ENCODE measurements at places on chromosomes 7 and 10.

GRCh38 chr10:133357285-133358161, at the start of gene FUOM:
Gene FUOM (minus strand): TSS chr10:133358019. CDS start chr10:133358007, 12 bp downstream.
- peak; percentile 98 for DNase-seq

- DNase-seq, result no peak
These were observed 137.3 kb downstream of the TCF7L2 start for GRCh38 chr10:113087165-113088029.

GRCh38 chr10:458421-458851, 231.0 kb downstream of the DIP2C start:
- no peak for DNase-seq

DNA sequence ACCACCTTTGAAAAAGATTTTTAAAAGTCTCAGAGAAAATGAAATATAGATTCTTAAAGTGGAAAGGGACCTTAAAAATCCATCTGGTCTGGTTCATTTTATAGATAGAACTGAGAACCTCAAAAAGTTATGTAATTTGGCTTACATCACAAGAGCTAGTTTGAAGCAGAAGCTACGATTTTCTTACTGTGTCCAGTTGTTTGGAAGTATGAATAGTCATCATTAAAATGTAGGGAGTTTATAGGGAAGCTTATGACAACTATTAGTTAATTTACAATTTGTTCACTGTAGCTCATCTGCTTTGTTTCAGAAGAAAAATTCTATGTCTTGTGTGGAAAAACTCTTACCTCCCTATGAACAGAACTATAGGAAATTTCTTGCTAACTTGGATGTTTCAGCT, 26.9 kb downstream of the ZEB1 start:
- no peak for DNase-seq

DNA sequence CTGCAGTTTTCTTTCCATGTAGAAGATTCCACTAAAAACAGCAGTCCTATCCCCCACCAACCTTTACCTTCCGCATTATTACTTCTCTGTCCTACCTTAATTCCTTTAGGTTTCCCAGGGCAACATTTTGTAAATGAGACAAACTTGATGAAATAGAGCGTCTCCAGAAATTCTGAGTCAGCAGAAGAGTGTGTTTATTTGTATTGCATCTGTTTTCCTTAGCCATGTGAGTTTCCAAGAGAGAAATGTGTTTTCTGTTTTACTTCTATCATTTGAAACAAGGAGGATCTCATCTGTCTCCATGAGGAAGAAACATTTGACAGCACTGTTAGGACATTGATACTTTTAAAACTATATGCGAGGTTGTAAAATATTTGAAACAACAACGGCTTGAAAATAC, 244.2 kb upstream of the PLXDC2 start:
- DNase-seq, result no peak

- peak; percentile 67 for DNase-seq
These were observed 6.5 kb upstream of the DENND2A start for GRCh38 chr7:140646931-140647647.

DNA sequence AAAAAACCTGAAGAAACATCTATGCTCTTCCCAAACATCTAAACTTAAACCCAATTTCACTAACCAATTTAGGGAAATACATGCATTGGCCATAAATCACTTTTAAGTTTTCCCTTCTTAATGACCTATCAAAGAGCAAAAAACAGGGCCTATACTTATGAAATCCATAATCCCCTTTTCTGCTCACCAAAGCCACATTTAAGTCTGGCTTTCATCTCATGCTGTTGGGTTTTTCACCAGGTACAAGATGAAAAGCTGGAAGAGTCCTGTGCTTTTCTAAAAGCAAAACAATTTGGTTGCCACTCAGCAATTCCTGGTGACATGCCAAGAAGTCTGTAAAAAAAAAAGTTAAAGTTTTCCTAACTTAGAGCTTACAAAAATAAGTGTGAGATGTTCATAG, 92.6 kb downstream of the HPSE2 start:
- DNase-seq, result no peak

DNA sequence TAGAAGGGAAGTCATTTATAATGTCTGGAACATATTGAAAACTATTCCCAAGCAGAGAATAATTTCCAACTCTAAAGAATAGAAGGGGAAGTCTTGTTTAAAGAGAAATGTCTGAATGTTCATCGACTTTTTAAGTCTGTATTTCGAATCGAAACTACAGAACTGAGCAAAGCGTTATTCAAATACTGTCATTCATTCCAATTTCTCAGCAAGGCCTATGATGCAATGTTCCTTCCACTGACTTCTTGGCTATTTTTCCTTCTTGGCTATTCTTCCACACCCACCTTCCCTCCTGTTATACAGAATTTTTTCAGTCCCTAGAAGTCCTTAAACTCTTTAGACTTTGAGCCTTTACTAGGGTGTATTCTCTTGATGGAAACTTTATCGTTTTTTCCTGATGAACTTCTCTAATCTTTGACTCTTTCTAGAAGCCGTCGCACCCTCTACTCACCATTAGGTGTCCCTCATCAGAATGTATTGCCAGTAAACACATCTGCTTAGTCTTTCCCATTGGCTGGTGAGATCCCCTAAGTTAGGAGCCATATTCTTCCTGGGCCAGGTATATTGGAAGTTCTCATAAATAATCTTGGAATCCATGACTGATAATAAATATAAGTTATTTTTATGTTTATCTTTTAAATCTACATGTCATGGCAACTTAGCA, 235.7 kb upstream of the CCDC6 start:
- no peak for DNase-seq

DNA sequence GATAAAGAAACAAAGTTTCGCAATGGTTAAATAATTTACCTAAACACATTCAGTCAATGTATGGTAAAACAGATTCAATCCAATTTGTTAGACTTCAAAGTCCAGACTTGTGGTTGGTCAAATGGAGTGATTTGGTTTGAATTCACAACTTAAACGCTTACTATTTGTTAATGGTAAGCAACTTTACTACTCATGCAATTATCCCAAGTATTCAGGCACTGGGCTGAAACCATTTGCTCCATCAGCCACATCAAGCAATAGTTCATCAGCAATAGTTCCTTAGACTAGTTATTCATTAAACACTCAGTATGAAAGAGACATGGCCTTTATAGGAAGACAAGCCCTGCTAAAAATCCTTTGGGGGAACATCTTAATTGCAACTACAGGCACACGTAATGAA, 253.0 kb downstream of the AGMO start:
- no peak for DNase-seq

- DNase-seq, result no peak
These were observed 111.9 kb upstream of the RHEB start for GRCh38 chr7:151631570-151631952.

GRCh38 chr10:96556003-96556402, 30.8 kb downstream of the TM9SF3 start:
- DNase-seq, result no peak

DNA sequence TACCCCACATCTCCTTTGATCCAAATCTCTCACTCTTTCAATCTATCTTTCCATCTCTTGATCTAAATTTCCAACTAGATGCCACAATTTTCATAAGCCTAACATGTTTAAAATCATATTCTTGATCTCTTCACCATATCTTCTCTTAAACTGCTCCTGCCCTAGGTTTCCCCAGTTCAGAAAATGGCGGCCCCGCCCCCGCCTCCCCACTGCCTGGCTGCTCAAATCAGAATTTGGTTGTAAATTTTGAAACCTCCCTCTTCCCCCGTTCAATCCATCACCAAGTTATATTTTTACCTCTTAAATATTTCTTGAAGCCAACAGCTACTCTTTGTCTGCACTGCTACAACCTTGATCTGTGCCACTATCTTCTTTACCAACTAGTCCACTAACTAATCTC, 27.3 kb upstream of the PRTFDC1 start:
- DNase-seq, result no peak

- DNase-seq, result no peak
These were observed 34.8 kb downstream of the MGMT start for GRCh38 chr10:129501652-129502436.

DNA sequence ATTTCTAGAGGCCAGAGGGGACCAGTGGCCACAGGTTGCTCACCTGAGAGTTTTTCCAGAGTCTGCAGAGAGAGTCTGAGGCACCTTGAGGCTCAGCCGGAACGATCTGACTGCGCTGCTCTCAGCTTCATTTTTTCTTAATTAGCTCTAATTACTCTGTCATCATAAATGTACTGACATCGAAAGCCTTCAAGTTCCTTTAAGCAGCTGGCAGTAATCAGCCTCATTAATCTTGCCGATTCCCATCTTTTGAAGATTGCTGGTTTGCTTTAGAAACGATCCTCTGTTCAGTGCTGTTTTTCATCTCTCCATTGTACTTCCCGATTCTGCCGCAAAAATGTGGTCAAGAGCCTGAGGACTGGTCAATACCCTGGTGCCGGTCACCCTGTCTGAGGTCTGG, 454.7 kb downstream of the TYW1 start:
- no peak for DNase-seq

DNA sequence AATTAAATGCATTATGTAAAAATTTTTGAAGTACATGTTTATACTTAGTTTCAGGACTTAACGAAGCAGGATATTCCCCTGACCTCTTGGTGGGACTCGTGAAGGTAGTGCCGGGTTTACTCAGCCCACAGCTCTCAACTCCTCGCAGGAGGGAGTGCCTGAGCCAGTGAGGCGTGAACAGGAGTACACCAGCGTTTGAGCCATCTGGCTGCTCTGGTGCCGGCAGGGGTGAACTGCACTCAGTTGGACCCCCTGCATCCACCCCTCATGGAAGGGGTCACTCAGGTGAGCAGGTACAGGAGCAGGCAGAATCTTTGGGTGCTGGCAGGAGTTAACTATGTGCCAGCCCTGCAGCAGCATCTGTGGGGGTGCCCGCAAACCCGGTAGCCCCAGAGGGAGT, 625.1 kb upstream of the PCDH15 start:
- DNase-seq, result no peak

Data from GM13977 (cell line).